ENCODE measurements at places on chromosomes 5 and 9.

- no peak for DNase-seq
These were observed 22.8 kb upstream of the MARCHF6 start for GRCh38 chr5:10330511-10331230.

DNA sequence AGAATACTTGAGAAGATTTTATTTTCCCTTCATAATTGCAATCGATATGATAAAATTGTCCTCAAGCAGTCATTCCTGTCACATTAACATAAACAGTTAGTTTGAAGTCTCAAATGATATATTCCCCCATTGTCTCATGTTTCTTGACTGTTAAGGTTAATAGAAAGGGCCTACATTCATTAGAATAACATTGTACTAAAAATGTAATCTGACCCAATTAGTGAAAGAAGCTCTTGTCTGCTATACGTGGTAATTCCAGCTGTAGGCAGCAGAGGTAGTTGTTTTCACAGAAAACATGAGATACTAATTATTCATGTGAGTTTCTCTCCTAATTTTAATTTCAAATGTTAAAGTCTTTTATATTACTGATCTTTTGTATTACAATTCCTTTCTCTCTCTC is 25.9 kb upstream of the AP3B1 start:
- no peak for DNase-seq

GRCh38 chr5:25568989-25569625 is 924.3 kb upstream of the CDH10 start:
- no peak for DNase-seq

GRCh38 chr5:123046222-123046621 is 9.7 kb upstream of the PPIC start:
- no peak for DNase-seq

DNA sequence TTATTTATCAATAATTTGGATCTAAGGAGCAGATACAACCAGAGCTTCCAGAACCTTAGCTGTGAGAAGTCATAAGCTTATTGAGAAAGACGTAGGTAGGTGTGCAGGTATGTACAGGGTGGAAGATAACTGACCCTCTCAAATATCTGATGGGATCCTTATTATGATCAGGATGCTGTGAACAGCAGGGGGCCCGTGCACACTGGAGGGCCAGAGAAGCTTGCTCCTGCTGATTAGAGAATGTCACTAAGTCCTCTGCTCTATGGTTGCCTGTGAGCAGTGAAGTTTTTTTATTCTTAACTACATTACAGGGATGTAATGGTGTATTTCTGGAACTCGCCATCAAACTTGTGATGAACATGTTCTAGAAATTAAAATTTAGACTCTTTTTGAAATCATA is 108.9 kb upstream of the POU5F2 start:
- no peak for DNase-seq

DNA sequence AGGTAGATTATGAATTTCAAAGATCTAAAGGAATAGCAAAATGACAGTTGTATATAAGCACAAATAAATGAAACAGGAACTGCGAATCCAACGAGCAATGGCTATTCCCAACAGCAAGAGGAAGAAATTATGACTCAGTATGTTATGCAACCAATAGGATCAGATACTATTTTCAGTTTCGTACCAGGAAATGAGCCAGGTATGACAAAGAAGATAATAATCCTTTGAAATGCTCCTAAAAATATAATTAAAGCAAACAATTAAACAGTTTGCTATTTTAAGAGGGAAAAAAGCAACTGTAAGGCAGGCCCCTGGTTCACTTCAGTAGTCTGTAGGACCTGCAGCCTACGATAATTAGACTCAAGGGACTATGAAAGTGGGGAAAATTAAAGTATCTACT is 58.9 kb downstream of the AUH start:
- no peak for DNase-seq

DNA sequence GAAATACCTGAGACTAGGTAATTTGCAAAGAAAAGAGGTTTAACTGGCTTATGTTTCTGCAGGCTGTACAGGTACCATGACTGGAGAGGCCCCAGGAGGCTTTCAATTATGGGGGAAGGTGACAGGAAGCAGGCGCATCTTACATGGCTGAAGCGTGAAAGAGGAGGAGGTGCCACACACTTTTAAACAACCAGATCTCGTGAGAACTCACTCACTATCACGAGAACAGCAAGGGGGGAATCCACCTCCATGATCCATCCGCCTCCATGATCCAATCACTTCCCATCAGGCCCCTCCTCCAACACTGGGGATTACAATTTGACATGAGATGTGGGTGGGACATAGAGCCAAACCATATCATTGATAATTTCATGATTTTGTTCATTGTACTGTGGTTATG is 2.5 kb upstream of the MED27 start:
- DNase-seq: no peak
